ENCODE measurements at places on chromosomes 5 and 9. TPM values are rescaled to one million over a fixed set of nuclear protein-coding genes. Genes with fewer than 3 reads are reported as not detected.

ZNF454 gene
- not detected for total RNA-seq

ALDOB gene
- total RNA-seq: not detected

KYAT1 gene
- total RNA-seq: 25.0 TPM

PCDHB5 gene
- total RNA-seq: 27.5 TPM

SCGB3A2 gene
- total RNA-seq: not detected

DRD1 gene
- total RNA-seq: 3.1 TPM

LECT2 gene
- total RNA-seq: not detected

CCIN gene
- not detected for total RNA-seq

- no peak for DNase-seq
These were observed 46.3 kb upstream of the GLIS3 start for GRCh38 chr9:4346131-4346530.

GRCh38 chr5:152883066-152883775 lies 478.1 kb upstream of the NMUR2 start:
- peak; percentile 23 for DNase-seq

GRCh38 chr5:160233215-160233614 lies 3.9 kb downstream of the FABP6 start:
- peak; percentile 19 for DNase-seq

DNA sequence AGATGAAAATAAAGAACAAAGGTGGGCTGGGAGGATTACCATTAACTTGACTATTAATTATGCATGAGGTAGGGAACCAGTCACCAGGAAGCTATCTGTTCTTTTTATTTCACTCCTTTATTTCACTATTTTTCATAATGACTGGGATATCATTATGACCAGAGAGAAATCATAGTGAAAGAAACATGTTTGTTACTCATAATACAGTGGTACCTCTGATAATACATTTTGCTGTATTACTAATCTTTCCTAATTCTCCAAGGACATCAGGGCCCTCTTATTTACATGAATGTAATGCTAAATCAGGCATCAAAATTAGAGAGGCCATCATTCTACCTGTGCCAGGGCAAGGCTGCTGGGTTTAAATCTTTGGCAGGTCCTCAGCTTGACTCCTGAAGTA lies 253.7 kb downstream of the NR3C1 start:
- DNase-seq: no peak

DNA sequence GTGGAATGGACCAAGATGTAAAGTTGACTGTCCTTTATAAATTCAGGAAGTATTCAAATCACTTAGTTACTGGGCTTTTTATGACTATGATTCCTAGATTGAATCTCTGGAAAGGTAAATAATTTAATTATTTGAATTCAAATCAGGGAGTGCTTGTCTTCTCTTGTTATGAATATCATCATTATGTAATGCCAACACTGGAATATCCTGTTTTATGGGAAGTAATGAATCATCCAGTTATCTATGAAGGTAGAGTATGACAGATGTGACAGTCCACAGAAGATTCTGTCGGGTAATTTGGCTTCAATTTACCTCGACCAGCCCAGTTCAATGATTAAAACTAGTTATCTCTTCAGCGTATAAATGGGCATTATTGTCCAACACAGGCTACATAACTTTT lies 141.0 kb upstream of the NUDT12 start:
- no peak for DNase-seq

DNA sequence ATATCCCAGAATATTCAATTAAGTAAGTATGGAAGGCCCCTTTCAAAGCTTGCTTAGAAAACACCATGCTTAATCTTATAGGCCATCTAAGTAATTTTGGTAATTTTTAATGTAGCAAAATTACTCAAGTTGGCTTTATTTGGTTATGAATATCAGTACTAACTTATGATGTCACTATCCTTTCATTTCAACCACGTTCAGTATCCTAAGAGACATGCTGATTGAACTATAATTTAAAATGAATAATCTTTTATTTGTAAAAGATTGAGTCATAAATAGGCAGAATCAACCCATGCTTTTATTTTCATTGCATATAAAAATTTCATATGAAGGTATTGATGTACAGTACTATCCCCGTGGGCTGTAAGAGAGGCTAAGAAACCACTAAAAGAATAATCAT lies 386.9 kb downstream of the RAB3C start:
- DNase-seq: no peak

- DNase-seq: peak; percentile 96
These were observed 209.5 kb upstream of the S1PR3 start for GRCh38 chr9:88781628-88782391.

- no peak for DNase-seq
These were observed 28.0 kb upstream of the ADAM19 start for GRCh38 chr5:157603333-157604190.

DNA sequence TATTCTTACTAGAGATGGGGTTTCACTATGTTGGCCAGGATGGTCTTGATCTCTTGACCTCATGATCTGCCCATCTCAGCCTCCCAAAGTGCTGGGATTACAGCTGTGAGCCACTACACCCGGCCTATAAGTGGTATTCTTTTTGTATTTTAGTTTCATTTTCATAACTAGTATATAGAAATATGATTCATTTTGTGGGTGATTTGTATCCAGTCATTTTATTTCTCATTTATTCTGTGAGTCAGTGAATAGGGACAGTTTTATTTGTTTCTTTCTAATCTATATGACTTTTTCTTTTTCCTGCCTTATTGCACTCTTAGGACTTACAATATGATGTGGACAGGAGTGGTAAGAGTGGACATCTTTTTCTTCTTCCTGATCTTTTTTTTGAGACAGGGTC lies 112.9 kb downstream of the AOPEP start:
- no peak for DNase-seq

DNA sequence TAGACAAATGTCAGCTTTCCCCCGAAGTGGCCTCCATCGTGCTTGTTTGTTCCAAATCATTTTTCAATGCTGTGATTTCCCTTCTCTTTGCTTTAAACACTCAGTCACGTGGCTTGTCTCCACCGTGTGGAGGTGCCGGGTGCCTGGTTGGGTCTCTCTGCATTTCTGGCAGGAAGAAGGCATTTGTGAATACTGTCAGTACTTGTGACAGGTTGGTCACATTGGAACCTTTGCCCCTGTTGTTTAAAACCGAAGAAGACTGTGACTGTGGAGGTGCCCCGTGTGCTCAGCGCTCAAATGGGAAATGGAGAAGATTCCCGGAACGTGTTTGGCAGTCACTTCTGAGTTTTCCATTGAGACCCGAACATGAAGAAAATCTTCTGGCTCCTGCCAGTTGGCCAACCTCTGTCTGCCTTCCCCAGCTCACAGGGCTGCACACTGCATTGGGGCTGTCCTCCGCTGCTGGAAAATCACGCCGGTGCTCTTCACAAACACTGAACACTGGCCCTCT lies 74.6 kb downstream of the LMNB1 start:
- DNase-seq: peak; percentile 45

DNA sequence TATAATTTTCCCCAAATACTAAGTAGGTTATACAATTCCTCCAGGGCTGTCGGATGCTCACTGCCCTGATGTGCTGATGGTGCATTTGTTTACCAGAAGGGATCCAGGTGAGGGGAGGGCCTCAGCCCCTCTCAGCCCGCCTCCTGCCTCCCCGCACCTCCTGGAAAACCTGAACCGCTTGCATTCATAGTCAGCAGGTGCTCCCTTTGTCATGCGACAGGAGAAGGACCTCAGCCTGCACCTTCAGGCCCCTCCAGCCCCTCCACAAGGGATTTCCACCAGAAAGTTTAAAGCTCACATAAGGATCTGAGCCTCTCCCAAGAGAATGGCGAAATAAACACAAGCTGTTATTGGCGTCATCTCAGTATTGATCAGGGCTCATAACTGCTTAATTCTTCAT lies 36.5 kb upstream of the NTNG2 start:
- no peak for DNase-seq

DNA sequence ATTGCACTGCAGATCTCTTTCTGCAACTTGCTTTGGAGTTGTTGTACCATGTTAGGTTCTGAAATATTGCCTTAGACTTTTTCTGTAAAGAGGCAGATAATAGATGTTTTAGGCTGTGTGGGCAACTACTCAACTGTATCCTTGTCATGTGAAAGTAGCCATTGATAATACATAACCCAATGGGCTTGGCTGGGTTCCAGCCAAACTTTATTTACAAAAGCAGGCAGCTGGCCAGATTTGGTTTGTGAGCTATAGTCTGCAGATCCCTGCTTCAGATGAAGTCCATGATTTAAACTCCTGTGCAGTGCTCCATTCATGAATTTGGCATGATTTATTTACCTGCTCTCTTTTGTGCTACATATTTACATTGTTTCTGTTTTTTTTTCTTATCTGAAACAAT lies 300.4 kb downstream of the IRX2 start:
- DNase-seq: no peak

DNA sequence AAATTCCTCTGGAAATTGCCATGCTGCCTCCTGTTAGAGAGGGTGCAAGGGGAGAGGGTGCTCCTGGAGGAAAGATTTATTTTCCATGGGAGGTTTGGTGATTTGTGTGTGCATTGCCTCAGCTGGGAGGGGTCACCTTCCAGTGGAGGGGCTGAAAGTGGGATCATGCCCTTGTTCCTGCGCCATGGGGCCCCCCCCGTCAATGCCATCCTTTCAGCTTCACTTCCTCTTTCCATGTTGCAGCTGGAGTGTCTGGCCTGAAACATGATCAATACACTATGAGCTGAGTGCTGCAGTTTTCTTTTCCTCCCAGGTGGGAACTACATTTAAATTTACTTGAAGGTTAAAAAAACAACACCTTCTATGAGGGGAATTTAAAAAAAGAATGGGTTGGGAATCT lies 176.8 kb downstream of the MELK start:
- DNase-seq: no peak

GRCh38 chr5:140168371-140168770 lies 6.6 kb upstream of the CYSTM1 start:
- no peak for DNase-seq

GRCh38 chr5:2173151-2173834 lies 290.6 kb upstream of the IRX4 start:
- DNase-seq: no peak

DNA sequence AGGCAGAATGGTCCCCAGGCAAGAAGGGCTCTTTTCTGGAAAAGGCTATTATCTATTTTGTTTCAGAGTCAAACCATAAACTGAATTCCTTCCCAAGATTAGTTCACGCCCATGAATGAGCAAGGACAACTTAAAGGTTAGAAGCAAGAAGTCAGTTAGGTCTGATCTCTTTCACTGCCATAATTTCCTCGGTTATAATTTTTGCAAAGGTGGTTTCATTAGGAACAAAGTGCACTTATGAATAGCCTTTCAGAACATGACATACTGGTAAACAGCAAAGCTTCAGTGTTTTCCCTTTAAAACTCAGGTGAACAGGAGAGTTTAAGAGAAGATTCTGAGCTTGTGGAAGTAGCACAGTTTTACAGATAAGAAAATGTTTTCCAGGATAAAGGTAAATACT lies 177.9 kb downstream of the GDNF start:
- no peak for DNase-seq

GRCh38 chr9:114319147-114319546 lies 3.8 kb upstream of the ORM1 start:
- no peak for DNase-seq

DNA sequence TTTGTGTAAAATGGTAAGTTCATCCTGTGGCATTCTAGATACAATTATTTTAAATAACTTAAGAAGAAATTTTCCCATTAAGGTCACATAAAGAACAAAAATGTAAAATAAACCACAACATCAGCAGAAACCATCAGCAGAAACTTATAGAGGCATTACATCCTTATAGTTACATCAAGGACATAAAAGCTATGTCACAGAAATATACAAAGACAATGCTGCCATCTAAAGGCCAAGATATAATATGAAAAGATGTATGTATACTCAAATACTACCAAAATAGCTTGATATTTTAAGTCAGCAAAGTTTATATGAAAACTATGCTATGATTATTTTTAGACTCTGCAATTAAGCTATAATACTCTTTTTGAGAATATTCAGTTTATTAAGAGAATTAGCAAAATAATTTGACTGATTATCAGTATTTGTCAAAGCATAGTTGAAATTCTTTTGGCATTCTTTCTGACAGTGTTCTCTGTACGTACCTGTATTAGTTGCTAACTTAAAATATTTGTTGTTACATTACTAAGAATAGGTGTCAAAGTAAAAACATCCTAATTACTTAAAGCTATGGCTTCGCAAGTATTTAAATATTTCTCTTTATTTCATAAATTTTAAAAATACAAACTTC lies 36.2 kb downstream of the FBXL17 start:
- DNase-seq: peak; percentile 71

DNA sequence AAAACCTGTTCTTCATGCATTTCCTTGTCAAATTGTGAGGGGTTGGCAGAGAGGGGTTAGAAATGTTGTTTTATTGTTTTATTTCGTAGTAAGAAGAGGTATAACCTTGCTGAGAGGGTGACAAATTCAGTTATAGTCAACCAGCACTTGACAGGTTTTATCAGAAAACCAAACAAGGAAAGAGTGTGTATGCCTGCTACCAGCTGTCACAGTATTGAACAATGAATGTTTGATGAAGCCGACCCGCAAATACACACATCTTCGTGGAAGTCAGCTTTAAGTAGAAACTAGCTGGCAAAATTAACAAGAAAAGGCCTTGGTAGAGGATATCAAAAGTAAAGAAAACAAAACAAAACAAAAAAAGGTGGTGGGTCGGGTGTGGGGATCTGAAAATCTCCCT lies 214.6 kb upstream of the TLE4 start:
- no peak for DNase-seq

- DNase-seq: no peak
These were observed 143.8 kb upstream of the PPP1R26 start for GRCh38 chr9:135335691-135336181.

DNA sequence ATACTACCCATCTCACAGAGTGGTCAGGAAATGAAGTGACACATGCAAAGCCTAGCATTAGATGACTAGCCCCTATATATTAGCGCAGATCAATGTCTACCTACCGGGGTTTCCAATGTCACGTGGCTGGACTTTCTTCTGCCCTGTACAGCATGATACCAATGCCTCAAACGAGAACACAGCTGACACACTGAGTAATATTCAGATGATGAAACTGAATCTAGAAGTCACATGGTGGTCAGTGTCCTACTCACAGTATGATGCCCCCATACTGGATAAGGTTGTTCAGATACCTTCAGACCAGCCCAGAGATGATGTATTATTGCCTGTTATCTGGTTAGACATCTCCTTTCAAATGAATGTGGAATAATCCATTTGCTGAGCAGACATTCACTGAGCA lies 71.1 kb upstream of the FRRS1L start:
- no peak for DNase-seq

DNA sequence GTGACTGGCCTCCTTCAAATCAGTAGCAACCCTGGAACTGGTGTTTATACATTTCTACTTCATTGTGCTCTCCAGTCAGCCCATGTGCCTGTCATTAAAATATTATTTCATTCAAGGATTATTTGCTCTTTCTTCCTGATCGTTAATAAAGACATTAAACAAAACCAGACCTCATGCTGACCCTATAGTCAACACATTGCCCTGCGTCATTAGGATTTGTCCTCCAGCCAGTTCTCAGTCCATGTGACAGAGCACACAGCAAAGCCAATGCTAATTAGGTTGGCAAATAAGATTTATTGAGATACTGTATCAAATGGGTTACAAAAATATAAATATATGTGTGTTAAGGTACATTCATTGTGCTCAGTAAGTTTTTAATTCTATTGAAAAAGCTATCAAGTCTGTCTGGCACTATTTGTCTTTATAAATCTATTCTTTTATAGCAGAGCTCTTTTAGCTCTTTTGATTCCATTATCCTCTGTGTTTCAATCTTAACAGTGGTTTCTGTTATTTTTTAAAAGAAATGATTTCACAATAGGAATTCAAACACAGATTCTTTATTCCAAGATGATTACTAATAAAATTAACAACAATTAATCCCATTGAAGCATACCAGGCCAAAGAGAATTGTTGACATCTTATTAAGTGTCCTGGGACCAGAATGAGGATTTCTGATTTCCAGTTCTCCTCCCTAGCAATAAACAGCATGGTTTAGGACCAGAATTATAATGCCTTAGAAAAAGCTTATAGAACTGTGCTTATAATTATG lies 209.4 kb upstream of the RGMB start:
- DNase-seq: no peak
